ENCODE measurements at places on chromosomes 5 and 9.

- no peak for DNase-seq
Measured at GRCh38 chr9:83656032-83656680, 33.2 kb downstream of the IDNK start.

GRCh38 chr9:88586452-88586851 is 51.5 kb downstream of the NXNL2 start:
- no peak for DNase-seq

GRCh38 chr5:14976486-14976885 is 104.9 kb upstream of the ANKH start:
- no peak for DNase-seq

DNA sequence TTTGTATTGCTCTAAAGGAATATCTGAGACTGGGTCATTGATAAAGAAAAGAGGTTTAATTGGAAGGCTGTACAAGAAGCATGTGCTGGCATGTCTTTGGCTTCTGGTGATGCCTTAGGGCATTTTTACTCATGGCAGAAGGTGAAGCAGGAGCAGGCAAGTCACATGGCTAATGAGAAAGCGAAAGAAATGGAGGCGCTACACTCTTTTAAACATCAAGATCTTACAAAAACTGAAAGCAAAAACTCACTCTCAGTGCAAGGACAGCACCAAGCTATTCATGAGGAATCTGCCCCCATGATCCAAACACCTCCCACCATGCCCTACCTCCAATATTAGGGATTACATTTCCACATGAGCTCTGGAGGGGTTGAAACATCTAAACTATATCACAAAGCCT is 1458.8 kb upstream of the ACO1 start:
- no peak for DNase-seq

- DNase-seq, result no peak
Measured at GRCh38 chr9:137065336-137065967, 4.9 kb downstream of the SAPCD2 start.

DNA sequence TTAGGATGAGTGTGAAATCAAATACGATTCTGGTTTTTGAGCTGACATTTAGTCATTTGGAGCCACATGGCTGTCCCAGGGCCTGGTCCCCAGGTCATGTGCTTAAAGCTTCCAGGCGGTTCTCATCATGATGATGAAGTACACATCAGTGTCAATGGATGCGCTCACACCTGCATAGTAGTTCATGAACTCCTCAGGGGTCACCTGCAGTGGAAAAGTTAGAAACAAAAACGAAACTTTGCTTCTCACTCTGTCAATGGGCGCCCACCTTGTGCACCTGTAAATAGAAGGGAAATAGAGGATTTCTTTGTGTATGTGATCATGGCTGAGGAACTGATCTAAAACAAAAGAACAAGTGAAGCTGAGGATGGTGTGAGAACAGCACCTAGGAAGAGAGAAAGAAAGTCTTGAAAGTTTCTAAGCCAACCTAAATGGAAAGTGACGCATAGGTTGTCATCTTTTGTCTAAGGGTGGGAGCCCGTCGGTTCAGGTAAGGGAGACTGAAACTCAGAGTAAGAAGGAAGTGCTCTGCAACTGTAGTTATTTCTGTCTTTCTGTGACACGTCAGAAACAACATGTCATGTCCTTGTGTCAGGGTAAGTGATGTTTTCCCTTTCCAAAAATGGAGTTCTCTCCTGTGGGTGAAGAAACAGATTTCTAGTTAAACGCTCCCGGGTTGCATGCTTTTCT is 33.8 kb downstream of the CAPSL start:
- DNase-seq, result no peak

DNA sequence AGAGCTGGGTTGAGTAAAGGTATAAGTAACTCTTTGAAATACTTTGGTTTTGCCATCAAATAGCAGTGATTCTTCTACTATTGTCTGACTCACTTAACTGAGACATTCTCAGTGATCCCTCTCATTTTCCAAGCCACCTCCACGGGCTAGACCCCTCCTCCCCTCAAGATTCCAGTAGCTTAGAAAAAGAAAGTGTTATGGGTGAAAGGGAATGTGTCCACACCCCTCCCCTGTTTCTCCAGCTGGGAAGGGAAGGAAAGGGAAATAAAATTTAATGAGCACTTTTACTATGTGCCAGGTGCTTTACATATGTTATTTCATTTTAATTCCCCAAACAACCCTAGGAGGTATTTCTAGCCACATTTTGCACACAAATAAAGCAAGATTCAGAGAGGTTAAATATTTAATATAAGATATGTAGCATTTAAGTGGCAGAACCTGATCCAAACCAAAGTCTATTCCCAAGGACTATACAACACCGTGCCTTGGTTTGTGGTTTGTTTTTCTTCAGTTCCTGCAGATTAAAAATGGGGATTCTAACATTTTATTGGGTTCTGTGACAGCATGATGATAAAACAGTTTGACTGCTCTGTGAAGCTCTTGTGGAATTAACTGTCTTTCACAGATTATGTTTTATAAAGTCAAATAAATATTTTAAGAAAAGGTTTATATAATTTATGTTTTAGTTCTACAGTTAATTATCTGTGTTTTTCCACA is 135.9 kb downstream of the ZSWIM6 start:
- no peak for DNase-seq

- DNase-seq, result no peak
Measured at GRCh38 chr5:3288325-3288724, 307.3 kb upstream of the IRX1 start.

DNA sequence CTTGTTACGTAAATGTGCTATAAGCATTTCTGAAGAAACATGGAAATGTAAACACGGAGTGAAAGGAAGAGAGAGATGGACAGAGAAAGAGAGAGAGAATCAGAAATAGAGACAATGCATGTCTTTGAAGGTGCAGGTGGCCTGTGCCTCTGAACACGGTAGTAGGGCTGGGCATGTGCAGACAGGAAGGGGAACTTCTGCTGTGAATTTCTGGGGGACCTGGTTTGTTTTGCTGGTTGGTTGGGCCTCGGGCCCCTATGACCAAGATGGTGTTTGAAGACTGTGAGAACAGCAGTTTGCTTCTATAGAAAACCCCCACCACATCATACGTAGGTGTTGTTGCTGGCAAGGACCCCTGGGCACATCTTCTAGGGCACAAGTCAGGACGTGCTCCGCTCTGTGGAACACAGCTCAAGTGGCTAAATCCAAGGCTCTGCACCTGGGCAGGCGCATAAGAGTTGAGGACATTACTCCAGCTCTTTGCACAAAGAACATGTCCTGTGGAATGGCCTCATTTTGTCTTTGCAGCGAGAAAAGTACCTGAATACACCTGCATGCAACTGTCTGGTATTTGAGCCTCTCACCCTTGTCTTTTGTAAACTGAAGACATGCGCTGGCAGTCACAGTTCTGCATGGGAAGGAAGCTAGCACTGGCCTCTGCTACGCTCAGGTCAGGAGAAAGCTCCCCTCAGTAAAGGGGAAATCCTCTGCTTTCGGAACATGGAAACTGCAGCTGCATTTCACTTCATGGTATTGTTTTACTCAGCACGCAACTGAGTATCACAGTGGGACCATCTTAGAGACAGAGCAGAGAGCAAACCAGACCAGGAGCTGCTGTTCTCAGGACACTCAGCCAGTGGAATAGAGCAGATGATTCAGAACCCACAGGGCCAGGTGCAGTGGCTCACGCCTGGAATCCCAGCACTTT is 2.7 kb downstream of the OR2V2 start:
- no peak for DNase-seq

DNA sequence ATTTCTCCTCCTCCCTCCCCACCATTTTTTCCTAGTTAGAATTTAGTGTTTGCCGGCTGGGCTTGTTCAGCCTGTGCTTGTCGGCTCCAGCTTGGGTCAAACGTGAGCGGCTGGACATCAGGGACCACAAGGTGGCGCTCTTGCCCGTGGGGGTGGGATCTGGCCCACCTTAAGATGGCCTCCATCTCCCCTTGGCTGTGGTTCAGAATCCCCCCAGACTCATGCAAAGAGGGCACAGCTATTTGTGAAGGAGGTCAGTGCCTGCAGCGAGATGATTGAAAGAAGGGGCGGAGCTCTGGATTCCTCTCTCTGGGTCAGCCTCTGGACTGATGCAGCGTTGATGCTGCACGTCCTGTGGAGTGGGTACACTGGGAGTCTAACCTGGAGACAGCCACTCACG is 283.3 kb upstream of the TUT7 start:
- DNase-seq, result no peak

DNA sequence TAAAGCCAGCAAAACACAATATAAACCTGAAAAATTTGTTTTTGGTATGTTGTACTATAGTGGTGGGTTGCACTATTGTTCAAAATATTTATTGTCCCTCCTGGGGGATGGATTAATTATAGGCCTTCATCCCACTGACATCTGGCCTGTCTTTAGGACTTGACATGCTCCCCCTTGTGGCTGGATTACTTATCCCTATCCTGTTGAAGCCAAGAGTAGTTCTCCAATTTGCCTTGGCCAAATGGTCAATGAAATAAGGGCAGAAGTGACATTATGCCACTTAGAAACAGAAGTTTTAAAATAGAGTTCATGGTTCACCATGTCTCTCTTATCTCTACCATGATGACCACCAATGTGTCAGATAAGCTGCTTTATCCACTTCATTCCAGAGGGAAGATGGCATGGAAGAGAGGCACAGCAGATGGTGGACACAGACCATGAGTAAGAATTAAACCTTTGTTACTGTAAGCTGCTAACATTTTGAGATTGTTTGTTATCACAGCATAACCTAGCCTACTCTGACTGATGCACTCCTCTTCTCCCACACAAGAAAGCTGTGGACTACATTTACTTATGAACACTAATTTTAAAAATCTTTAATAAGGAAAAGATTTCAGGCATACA is 29.2 kb upstream of the ARHGEF28 start:
- no peak for DNase-seq

DNA sequence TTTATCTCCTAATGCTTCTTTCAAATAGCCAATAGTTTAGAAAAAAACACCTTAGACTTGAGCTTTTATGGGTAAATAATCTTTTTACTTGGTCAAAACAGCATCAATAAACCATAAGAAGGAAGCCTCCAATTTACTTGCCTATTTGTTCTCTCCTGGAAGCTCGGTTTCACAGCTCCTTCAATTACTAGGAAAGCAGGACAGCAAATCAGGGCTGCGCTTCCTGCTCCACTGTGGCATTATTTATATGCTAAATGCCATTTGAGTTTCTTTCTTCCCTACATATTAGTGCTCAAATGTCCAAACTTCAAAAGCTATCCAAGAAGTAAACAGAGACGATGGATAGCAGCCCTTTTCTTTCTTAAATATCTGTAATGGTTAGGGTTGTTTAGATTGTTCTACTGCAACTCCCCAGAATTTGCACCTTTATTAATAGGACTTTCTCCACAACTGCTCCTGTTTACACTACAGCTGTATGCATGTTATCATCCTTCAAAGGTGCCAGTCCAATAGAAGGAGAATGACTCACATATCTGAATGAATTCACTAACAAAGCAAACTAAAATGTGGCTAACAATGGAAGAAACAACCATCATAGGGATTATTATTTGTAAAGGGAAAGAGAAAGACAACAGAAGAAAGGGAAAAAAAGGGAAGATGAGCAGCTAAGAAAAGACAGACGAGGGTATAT is 58.7 kb downstream of the MED27 start:
- no peak for DNase-seq

DNA sequence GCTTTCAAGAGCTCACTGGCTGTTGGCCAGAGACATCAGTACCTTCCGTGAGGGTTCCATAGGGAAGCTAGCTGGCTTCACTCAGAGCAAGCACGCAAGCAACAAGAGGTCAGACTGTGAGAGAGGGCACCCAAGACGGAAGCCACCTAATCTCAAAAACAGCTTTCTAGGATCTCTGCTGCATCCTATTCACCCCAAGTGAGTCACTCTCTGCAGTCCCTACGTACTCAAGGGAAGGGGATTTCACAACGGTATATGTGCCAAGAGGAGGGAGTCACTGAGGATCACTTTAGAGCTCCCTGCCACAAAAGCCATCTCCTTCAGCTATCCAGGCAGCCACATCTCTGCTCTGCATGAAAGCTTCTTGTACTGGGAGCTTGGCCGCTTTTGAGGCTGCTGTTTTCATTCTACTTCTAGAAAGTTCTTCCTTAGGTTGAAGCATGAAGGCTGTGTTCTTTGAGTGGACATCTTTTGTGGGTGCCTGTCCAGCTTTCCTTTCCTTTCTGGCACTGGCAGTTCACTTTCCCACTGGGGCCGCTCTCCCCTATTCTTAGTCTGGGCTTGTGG is 249.5 kb downstream of the MAN2A1 start:
- no peak for DNase-seq

- no peak for DNase-seq
Measured at GRCh38 chr5:175922192-175922885, 45.8 kb downstream of the THOC3 start.

- no peak for DNase-seq
Measured at GRCh38 chr5:72204946-72205345, 97.7 kb downstream of the MAP1B start.
